ENCODE measurements at places on chromosomes 1 and 21.
A peak's percentile ranks its signal among the peaks of the same experiment; 100 is the strongest.

DNA sequence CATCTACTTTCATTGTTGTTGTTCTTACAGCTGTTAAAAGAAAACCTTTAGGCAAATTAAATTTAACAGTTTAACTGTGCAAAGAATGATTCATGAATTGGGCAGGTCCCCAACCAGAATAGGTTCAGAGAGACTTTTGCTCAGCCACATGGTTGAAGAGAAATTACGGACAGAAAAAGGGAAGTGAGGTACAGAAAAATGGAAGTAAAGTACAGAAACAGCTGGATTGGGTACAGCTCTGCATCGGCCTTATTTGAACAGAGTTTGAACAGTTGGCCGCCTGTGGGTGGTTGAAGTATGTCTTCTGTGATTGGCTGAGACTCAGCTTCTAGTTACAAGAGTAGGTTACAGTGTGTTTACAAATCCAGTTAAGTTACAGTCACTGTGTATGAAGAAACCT lies 210.1 kb downstream of the FGGY start:
- no peak for DNase-seq

- no peak for DNase-seq
Measured at GRCh38 chr1:109980324-109981003, 4.1 kb upstream of the AHCYL1 start.

GRCh38 chr1:2543543-2544092 lies 12.6 kb upstream of the TNFRSF14 start:
- DNase-seq, result peak; percentile 44

DNA sequence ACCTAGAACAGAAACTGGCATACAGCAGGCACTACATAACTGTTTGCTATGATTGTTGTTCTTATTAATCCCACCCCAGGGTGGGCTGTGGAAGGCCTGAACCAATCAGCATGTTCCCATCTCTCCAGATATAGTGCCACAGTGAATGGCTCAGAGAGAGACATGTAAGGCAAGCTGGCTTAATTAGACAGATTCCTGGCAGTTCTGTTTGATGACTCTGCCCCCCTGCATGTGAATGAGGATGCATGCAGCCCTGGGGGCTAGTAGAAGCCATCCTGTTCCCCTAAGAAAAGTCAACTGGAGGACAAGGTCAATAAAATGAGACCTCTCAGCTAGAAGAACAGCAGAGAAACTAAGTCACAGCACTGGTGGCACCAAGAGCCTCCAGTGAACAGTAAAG lies 130.3 kb downstream of the GLIS1 start:
- DNase-seq, result peak; percentile 27

DNA sequence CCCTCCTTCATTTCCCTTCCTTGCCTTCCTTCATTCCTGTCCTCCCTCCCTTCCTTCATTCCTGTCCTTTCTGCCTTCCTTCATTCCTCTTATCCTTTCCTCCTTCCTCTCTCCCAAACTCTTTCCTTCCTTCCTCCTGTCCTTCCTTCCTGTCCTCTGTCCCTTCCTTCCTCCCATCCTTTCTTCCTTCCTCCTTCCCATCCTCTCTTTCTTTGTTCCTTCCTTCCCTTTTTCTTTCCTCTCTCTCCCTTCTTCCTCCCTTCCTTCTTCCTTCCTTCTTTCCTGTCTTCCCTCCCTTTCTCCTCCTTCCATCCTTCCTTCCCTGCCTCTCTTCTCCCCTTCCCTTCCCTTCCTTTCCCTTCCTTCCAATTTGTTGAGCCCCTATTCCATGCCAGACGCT lies 15.8 kb upstream of the JUN start:
- no peak for DNase-seq
